ENCODE measurements at places on chromosomes 3 and 15.
A peak's percentile ranks its signal among the peaks of the same experiment; 100 is the strongest.

DNA sequence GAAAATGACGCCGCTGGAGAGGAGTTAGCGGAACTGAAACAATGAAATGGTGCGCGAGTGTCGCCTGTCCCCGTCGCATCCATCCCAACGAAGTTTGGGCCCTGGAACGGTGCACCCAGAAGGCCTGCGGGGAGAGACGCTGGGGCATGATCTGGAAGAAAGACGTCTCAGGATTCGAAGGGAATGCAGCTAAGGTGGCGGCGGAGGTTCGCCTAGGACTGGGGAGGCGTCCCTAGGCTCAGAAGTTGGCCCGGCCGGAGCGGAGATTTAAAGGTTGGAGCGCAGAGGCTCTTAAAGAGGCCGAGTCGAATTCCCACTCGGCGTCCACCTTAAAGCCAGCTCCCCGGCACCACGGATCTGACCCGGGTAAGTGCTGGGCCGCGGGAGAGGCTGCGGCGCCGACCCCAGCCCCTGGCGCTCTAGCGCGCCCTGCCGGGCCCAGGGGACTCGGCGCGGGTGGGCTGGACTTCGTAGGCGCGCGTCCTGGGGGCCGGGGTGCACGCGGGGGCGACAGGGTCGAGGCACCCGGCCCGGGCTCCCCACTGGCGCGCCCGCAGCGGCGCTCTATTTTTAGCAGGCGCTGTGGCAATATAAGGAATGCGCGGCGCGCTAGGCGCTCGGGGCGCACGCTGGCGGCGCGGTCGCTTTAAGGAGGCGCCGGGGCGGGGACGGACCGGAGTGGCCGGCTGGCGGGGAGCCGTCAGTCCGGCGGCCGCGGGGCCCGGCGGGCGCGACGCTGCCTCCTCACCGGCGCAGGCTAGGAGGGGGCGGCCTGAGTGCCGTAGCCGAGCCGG lies at the start of gene MRAS:
TSS of gene MRAS (plus strand) at position 620 of the 794 bp plus-strand sequence. CDS start 24,305 bp downstream, outside the sequence.
- peak; percentile 46 for DNase-seq

DNA sequence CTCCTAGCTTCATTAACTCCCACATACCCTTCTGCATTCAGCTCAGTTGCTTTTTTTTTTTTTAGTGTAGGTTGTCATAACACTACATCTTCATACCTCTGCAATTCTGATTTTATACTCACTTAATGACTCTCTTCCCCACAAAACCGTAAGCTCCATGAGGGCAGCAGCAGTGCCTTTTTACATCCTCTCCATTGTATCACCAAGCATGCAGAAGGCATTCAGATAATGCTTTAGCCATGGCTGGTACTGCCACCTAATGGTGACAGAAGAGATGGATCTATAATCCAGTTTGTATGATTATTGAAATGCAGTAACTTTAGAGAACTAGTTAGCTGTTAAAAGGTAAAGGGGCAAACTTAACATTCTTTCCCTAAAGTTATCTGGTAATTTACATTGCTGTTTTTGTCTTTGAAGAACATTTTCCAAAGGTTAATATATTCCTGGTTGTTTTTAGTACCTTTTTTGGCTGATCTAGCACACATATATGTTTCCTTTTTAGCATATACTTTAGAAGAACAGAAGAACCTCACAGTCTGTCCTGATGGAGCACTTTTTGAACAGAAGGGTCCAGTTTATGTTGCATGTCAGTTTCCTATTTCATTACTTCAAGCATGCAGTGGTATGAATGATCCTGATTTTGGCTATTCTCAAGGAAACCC lies 36.8 kb downstream of the ATP1B3 start:
- peak; percentile 50 for DNase-seq

DNA sequence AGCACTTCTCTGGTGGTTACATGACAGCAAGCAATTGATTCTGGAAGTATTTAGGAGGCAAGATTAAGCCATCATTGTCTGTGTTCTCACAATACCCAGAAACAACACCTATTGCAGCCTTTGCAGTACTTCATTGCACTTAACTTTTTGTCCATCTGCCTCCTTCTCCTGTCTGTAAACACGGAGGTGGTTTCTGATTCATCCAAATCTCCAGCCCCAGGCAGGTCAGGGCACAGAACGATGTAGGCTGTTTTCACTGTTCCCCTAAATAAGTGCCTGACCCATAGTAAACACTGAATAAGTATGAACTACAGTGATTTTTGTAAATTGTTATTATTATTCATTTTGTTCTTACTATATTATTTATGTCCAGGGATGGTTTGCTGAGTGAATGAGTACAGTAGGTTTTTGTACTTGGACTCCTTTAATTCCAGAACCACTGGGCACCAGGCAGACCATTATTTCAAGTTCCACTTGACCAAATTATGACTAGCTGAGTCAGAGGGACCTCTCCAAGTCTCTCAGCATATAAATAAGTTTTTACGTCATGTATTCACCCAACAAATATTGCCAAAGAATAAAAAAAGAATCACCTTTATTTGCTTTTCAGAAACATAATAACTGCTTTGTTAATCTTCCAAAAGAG lies 283.3 kb upstream of the TRIM42 start:
- DNase-seq = peak; percentile 29

DNA sequence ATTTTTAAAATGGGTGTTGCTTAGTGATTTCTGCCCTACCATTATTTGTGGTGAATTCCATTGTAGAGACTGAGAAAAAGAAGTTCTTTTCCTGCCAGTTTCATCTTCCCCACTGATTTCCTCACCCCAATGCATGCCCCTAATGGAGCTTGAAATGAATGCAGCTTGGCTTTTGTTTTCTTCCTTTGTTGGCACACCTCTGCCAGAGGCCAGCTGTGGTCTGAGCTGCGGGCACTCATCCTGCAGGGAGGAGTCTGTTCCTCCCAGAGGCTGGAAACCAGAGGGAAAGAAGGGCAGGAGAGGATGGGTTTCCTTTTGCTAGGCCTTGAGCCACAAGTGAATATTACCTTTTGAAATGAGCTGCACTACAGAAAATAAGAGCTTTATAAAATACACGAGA lies 9.3 kb upstream of the ST8SIA2 start:
- DNase-seq = no peak

DNA sequence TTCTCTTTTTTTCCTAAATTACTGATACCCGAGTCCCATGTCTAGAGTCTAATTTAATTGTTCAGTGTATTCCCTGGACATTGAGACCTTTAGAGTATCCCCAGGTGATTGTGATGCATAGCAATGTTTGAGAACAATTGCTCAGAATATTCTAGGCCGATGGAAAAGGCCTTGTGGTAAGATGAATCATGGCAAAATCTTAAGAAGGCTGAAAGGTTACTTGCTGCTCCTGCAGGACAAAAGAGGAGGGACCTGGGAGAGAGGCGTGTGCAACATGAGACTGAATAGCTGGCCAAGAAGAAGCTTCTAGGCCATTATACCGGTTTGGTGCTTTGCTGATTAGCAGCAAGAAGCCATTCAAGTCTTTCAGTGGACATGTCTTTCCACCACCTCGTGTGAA lies 256.6 kb downstream of the ROBO2 start:
- no peak for DNase-seq

DNA sequence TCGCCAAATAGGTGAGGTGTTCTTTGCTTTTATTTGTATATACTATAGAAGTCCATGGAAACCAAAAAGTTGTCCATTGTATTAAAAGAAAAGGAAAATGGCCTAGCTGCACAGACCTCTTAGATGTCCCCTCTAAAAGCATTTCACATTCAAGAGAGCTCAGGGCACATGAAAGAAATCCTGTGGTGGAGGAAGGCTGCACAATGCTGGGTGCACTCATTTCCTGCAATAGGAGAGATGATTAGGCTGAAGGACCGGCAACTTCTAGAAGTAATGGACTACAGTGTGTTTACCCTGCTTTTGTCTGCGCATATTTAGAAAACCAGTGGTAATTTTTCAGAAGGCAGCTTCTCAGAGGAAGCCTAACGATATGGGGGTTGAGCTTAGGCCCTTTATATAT lies 25.4 kb downstream of the PPM1L start:
- DNase-seq = no peak

DNA sequence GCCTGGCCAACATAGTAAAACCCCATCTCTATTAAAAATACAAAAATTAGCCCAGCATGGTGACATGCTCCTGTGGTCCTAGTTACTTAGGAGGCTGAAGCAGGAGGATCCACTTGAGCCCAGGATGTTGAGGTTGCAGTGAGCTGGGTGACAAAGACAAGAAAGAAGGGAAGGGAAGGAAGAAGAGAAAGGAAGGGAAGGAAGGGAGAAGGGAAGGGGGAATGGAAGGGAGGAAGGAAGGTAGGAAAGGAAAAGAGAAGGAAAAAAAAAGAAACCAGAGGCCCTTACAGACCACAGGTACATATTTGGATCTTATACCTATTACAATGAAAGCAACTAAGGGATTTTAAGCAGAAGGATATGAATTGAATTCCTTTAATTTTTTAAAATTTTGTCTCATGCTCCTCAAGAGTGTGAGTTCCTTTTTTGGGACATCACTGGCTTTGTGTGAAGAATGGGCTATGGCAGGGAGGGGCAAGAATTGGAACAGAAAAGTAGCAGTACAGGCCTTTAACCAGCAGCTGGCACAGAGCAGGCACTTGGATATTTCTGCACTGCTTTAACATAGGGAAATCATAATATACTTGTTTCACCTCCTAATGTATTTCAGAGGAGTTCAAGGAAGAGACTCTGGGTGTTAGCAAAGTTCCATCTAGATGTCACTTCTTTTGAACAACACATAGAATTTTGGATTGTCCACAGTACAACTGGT lies 7.9 kb downstream of the RAB27A start:
- DNase-seq = no peak

- no peak for DNase-seq
Measured at GRCh38 chr3:36135863-36136262, 244.4 kb upstream of the STAC start.

- no peak for DNase-seq
Measured at GRCh38 chr3:10514407-10515069, 9.2 kb upstream of the ATP2B2 start.

DNA sequence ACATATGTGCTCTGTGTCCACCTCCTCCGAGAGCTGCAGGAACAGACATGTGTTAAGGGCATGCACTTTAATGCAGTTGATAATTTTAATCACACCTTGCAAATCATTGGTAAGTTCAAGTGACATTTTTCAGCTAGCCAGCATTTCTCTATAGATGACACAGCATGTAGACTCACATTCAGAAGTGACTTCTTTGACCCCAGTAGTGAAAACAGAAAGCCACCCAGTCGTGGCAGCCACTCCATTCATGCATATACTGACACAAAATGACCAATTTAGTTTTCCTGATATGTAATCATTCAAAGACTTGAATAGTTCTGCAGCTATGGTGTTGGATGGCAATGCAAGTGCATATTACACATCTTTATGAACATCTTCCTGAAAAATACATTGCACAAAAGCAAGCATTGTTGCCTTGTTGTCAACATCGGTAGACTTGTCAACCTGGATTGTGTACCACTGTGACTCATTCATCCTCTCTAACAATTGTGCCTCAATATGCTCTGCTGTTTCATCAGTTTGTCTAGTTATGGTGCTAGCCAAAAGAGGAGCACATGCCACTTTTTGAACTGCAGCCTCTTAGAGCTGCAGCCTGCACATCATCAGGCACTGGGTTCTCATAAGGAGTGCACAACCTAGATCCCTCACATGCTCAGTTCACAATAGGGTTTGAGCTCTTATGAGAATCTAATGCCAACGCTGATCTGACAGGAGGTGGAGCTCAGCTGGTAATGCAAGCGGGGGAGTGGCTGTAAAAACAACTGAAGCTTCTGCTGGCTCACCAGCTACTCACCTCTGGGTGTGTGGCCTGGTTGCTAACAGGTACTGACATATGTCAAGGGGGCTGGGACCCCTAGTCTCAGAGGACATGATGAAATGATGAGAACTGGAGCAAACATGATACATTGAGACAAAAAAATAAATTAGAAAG lies 622.0 kb downstream of the PYDC2 start:
- DNase-seq = no peak

- DNase-seq = peak; percentile 36
Measured at GRCh38 chr3:113136071-113136470, 75.3 kb upstream of the BOC start.

- DNase-seq = peak; percentile 22
Measured at GRCh38 chr3:194369522-194370279, at the start of gene LRRC15. LRRC15 (minus strand) TSS chr3:194369743; CDS start chr3:194361043, 8,700 bp downstream.

DNA sequence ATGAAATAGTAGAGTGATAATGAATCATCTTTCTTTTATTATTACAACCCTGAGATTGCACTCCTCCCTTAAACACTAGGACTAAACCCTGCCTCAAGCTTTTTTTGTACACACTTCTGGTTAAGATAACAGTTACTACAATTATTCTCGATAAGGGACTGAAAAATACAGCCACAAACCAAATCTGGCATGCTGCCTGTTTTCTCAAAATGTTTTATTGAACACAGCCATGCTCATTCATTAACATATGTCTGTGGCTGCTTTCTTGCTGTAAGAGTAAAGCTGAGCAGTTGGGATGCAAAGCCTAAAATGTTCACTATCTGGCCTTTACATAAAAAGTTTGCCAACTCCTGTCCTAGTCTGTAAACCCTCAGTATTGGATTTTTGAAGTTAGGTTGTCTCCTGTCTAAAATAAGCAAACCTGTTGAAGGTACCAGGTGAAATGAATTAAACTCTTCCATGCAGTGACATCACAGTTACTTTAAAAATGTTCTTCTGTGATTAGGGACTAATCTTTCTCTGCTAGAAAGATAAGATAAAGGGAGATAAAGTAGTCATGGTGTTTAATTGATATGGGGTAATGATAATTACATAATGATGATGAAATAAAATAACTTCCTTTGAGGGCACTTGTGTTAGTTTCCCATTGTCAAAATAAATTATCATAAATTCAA lies 218.2 kb downstream of the STXBP5L start:
- no peak for DNase-seq

DNA sequence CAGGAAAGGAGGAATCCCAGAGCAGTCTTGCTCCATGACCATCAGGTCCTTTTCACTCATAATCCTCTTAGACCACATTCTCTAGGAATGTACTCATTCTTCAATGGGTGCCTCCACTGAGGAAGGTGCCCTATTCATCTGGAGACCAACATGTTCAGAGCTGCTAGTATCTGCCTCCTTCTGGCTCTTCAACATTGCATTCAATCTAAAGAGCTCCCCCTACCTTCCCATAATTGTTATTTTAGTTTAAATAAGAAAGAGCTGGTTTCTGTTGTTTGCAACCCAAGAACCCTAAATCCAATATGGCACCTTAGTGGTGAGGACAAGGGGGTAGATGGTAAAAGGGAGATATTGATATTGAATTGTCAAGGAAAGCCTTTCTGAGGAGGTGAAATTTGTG lies 67.6 kb downstream of the SCN11A start:
- no peak for DNase-seq

DNA sequence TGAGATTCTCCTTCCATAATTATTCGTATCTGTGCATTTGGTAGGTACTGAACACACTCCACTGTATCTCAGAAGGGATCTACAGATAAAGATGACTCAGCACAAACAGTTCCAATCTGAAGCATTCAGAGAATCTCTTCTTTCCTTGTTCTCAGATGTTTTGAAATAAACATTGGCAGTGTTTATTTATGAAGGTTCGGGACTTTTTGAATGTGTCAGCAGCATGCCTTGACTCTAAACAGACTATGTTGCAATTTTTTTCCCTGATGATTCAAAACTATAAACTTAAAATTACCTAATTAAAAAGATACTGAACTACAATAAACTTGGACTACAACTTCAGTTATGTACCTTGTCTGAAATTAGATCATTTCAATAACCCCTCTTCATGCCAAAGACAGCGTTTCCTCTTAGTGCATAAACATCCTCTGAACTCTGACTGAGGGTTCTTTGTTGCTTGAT lies 612.9 kb upstream of the TBL1XR1 start:
- peak; percentile 41 for DNase-seq

Data from RWPE1 (cell line).